Stimulated activated CD8-positive, alpha-beta memory T cell treated with anti-CD3 and anti-CD28 coated beads, Interleukin-15, amount 100 ng/mL, for 4 hours (primary cell): ENCODE measurements at places on chromosomes 3 and 15.

- no peak for DNase-seq
Observed at GRCh38 chr15:66923438-66923881, 141.9 kb upstream of the SMAD3 start.

DNA sequence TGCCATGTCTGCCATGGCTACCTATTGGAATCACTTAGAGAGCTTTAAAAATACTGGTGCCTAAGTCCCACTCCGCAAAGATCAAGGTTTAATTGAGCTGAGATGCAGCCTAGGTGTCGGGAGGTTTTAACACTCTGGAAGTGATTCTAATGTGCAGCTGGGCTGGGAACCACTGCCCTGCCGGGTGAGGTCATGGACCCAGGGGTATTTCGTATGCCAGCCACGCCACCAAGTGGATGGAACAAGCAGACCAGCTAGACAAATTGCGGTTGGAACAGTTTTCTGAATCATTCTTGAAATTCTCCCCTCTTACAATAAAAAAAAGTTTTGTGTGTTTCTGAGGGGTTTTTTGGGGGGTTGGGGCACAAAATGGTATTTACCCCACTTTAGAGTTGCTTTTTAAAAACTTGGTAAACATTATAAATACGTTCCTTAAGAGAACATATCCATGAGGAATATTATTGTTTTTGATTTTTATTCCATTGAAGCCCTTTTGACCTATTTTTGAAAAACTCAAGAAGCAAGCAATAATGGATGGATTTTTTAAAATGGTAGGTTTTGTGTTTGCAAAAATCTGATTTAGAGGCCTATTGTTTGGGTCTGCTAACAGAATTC is 66.2 kb upstream of the CSTA start:
- DNase-seq = peak; percentile 4

GRCh38 chr3:152786977-152787681 is 47.8 kb upstream of the P2RY1 start:
- no peak for DNase-seq

GRCh38 chr3:157136647-157137387 is 23.1 kb downstream of the CCNL1 start:
- DNase-seq = no peak

GRCh38 chr15:46126581-46126980 is 491.8 kb downstream of the SQOR start:
- DNase-seq = no peak

DNA sequence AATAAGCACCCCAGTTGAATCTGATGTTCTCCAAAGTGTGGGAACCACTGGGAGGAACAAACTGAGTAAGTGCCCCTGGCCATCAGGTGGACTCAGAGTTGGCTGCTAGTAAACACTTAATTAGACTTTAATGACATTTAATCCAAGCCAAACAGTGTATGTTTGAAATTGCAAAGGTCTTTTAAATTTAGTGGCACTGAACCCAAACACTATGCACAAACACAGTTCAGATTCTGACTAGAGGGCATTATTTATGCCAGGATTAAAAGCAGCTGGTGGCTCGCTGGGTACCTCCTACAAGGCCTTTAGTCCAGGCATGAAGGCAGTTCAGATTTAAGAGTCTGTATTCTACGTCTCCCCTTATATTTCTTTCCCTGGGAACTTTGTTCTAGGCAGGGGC is 264.8 kb downstream of the CLSTN2 start:
- no peak for DNase-seq

DNA sequence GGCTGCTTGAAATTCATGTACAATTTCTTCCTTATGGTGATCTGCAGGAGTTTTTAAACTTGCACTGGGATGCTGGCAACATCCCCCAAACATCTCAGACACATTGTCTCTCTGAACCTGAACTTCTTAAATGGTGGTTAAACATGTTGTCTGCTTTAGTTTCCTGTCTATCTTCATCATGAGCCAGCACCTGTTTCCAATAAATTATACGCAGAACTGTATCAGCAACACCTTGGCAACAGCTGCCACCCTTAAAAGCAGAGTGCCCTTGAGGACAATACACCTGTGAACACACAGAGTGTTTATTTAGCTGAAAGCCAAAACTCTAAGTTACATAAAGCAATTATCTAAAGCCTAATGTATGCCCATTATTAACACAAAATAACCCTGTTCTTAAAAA is 242.9 kb downstream of the WNT5A start:
- no peak for DNase-seq

GRCh38 chr15:78204351-78205309 is 29.7 kb downstream of the ACSBG1 start:
- DNase-seq = no peak

DNA sequence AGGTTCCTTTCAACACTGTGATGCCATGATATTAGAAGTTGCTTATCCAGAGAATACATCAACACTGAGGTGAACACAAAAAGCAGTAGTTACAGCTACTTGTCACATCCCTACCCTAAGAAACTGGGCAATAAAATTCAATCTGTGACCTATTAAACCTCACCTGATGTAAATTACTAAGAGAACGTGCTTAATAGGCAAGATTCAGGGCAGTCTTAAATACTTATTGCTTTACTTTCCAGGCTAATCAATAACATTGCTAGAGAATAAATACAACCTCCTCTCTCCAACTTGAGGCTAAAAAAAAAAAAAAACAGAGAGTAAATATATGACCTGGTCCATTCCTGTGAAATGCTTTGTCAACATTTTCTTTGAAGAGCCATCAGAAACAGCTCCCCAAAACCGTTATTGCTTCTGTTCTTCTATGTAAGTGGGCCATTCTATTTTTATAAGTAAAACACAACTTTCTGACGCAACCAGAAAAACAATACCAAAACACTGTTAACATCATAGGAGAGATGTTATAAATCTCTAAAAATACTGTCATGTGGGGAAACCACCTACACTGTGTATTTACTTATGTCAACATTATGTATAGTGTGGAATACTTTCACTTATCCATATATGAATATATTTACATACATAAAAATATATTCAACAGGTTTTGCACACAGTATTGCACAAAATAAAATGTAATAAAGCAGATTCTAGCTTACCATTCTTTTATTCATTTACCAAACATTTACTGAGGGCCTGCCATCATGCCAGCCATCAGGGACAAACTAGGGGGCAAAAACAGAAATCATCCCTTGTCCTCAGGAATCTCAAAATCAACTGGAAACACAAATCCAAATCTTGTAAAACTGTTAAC is 2.7 kb downstream of the NKIRAS1 start:
- no peak for DNase-seq

DNA sequence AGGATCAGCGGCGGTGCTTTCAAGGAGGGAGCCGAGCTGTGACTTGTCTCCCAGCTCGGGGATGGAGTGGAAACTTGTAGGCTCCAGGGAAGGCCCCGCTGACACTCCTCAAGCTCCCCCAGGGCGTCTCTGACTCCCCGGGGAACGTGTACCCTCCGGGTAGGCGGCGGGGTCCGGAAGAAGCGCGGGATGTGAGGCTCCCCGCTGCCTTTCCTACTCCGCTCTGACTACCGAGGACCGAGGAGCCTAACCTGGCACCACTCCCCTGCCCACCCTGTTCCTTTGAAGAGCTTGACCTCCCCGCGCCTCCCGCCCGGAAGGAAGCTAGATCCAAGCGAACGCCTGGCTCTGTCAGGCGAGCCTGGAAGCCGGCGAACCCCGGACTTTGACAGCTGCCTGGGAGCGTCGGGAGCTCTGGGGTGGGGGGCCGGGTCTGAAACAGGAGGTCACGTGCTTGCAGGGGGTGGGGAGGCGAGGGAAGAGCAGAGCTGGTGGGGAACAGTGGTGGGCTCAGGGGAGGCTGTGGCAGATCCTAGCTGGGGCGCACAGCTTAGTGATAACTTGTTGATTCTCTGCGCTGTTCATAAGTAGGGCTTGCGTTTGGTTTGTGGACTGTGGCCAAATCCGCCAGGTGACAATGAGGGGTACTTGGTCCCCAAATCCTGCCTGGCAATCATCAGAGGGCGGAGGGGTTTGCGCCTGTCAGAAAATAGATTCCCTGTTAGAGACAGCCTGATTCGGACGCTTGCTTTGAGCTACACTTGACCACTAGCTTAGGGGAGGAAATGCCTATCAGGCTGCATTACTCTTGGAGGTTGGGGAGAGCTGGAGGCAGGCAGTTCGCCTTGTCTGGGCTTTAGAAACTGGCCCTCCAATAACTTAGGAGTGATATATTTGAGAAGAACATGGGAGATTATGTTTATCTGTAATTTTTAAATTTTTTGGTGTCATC is 1.2 kb downstream of the CLSTN2 start:
- DNase-seq = no peak

GRCh38 chr15:89669941-89670340 is 9.2 kb downstream of the PLIN1 start:
- DNase-seq = no peak

GRCh38 chr3:24522146-24522579 is 27.5 kb upstream of the THRB start:
- no peak for DNase-seq

DNA sequence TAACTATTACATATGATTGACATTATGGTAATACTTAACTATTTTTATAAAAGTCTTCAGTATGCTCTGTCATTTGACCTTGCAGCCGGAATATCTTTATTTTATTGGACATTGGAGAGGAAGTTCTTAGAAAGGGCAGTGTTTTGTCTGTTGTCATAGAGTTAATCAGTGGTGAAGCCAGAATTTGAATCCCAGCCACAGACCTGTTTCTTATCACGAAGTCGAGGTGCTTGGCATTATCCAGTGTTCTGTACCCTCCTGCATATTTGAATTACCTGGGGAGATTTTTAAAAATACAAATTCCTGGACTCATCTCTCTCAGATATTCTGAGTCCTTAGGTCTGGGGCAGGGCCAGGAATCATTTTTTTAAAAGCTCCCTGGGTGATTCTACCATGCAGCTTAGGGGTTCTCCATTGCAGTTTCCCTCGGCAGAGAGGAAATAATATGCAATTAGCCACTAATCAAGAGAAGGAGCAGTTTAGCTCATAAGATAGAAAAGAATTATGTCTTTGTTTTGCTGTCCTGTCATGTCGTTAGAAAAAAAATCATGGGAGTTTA is 195.6 kb upstream of the CFAP20DC start:
- DNase-seq = no peak

DNA sequence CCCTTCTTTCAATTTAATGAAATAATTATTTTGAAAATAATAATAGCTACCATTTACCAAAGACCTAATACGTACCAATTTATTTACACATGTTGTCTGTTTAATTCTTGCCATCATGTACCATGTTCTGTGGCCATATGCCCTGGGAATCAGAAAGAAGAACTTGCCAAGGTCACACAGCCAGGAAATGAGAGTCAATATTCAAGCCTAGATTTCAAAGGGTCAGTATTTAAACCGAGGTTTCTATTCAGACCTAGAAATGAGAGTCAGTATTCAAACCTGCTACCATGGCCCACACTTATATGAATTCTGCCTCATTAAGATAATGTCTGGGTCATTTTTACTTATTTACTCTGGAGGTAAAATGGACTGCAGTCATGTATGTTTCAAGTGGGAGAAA is 103.6 kb upstream of the TBL1XR1 start:
- DNase-seq = no peak

GRCh38 chr3:66729687-66730393 is 229.0 kb upstream of the LRIG1 start:
- no peak for DNase-seq

GRCh38 chr15:99764522-99764921 is 31.3 kb upstream of the LYSMD4 start:
- no peak for DNase-seq

GRCh38 chr15:62783303-62783957 is 259.1 kb upstream of the TPM1 start:
- DNase-seq = no peak

GRCh38 chr15:64046421-64047153 is at the start of gene DAPK2:
Gene DAPK2, minus strand, starts transcription at chr15:64046485. Its CDS starts 6,224 bp downstream, at chr15:64040261.
- DNase-seq = peak; percentile 48

DNA sequence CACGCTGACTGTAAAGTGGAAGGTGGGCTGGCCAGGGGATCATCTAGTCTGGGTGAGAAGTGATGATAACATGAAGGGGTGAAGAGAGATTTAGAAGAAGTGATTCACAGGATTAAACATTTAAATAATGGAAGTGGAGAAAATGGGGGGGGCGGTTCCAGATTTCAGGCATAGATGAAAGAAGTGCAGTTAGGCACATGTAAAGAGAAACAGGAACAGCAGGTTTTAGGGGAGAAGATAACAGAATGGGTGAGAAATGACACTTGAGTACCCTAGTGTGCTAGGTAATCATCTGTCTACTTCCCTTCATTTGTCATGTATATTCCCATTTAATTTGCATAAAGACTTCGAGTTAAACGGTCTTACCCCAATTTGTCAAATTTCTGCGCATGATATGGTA is 15.3 kb downstream of the B3GNT5 start:
- no peak for DNase-seq

- DNase-seq = no peak
Observed at GRCh38 chr15:67135494-67135893, 70.1 kb downstream of the SMAD3 start.

DNA sequence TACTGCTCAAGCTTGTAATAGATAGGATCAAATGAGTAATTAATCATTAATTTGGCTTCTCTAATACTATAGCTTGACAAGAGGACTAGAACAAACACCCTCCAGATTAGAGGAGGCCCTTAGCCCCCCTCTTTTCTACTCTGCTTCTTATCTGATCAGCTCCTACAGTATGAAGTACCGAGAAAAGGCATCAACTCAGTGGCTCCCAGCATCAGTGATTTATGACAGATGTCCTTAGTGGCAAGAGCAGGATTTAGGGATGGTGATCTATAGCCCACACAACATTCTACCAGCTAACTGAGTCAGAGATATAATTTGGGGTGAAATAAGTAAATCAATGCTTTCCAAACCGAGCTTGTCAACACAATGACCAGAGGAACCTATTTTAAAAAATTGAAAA is 541.1 kb downstream of the NLGN1 start:
- DNase-seq = no peak

DNA sequence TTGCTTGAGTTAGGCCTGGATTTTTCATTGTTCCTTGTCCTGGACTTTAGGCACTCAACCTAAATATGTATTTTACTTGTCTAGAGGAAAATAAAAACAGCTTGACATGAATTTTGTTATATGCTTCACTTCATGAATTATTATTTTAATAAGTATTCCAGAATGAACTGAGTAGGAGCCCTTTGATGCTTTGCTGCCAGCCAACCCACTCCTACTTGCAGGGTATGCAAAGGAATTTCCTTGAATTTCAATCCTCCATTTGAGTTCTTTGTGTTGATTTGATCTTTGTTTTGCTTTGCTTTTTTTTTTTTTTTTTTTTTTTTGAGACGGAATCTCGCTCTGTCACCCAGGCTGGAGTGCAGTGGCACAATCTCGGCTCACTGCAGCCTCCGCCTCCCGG is 11.6 kb downstream of the ARL6IP5 start:
- DNase-seq = no peak

DNA sequence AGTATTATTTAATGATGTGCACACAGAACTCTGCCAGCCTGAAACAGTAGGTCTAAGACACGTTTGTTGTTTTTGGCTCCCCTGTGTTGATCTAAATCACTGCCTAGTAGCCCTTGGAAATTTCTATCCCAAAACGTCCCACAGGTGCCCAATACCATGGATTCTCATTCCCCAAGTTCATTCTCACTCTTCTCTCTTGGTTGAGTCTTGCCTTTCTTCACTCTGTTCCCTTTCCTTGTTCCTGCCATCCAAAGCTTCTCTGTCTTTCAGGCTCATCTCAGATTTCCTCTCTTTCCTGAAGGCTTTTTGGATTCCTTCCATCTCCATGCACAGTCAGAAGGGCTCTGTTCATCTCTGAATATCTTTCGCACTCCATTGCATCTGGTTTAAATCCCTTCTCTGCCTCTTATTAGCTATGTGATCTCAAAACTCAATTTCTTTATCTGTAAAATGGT is 54.2 kb downstream of the PPARG start:
- no peak for DNase-seq
